Stimulated activated CD8-positive, alpha-beta memory T cell treated with anti-CD3 and anti-CD28 coated beads, Interleukin-15, amount 100 ng/mL, for 1 hour (primary cell): ENCODE measurements at places on chromosomes 11 and 22.
A peak's percentile ranks its signal among the peaks of the same experiment; 100 is the strongest.

DNA sequence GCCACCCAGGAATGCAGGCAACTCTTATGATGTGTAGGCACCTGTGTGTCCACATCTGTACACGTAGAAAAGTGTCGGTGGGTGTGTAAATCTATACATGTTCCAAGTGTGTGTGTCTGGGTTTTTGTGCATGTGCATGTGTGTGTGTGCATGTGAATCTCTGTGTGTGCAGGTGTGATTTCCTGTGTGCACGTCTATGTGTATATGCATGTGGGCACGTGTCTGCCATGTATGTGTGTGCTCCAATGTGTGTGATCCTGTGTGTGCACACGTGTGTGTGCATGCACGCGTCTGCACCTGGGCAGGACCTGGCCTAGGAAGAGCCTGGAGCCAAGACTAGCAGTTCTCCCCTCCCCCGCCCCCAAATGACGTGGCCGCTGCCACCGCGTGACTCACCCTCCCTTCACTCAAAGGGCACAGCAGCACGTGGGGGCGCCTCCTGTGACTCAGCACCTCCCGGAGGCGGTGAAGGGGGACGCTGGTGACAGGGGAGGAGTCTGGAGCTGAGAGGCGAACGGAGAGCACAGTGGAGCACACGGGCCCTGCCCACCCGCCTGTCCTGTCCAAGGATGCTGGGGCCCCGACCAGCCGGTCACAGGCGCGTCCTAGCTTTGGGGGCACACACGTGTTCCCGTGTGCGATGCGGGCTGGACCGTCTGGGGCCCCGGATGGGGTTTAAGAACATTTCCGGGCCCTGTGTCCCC, 10.1 kb downstream of the PIM3 start:
- DNase-seq: peak; percentile 86

- no peak for DNase-seq
Observed at GRCh38 chr22:27278946-27279345, 522.6 kb downstream of the MN1 start.

- no peak for DNase-seq
Observed at GRCh38 chr22:38070250-38070921, 13.2 kb downstream of the PICK1 start.

- no peak for DNase-seq
Observed at GRCh38 chr11:28242596-28242995, 134.4 kb downstream of the METTL15 start.

- DNase-seq: no peak
Observed at GRCh38 chr22:20957683-20958431, 9.2 kb upstream of the AIFM3 start.

GRCh38 chr22:47304191-47304831, 541.9 kb downstream of the TBC1D22A start:
- DNase-seq: no peak

DNA sequence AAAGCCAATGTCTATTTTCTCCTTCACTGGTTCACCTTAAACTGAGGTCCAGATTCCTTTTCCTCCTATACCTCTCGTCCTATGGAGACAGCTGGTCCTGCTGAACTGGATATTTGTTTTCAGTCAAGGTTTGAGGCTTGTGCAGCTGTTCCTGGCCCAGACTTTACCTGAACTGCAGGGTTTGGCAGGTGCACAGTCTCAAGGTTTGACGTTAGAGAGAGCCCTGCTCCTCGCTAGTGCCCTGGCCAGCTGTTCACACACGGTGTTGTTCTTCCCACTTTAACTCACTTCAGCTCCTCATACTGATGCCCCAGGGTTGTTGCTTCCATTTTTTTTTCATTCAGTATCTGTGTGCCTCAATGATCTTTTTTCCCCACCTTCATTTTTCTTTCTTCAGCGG, 74.0 kb upstream of the TTC12 start:
- no peak for DNase-seq

- DNase-seq: no peak
Observed at GRCh38 chr11:126394036-126394435, 38.5 kb downstream of the ST3GAL4 start.

DNA sequence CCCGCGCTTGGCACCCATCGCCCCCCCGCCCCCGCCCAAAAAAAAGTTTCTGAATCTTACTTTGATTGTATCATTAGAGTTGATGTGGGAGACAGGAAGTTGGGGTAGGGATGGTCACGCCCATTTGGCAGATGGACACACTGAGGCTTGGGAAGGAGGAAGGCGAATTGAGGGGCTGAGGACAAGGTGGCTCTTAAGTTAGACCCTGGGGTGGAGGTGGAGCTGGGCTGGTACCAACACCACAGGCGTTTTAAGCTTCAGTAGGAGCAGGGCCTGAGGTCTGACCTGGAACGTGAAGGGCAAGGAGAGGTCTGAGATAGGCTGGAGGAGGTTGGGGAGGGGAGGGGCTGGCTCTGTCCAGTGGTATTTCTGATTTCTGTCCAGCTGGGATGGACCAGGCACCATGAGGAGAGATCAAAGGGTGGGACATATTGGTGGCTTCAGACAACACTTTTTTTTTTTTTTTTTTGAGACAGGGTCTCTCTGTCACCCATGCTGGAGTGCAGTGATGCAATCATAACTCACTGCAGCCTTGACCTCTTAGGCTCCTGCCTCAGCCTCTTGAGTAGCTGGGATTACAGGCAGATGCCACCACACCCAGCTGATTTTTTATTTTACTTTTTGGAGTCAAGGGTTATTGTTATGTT, 799 bp upstream of the CDC42BPG start:
- DNase-seq: no peak

- DNase-seq: no peak
Observed at GRCh38 chr11:61091373-61092279, 10.7 kb upstream of the CD5 start.

- DNase-seq: no peak
Observed at GRCh38 chr22:48015701-48016100, 1253.3 kb downstream of the TBC1D22A start.

DNA sequence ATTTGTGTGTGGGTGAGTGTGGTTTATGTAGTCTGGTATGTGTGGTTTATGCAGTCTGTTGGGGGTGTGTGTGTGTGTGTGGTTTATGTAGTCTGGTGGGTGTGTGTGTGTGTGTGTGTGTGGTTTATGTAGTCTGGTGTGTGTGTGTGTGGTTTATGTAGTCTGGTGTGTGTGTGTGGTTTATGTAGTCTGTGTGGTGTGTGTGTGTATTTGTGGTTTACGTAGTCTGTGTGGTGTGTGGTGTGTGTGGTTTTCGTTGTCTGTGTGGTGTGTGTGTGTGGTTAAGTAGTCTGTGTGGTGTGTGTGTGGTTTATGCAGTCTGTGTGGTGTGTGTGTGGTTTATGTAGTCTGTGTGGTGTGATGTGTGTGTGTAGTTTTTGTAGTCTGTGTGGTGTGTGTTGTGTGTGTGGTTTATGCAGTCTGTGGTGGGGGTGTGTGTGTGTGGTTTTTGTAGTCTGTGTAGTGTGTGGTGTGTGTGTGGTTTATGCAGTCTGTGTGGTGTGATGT, 26.2 kb upstream of the PARVG start:
- no peak for DNase-seq

- DNase-seq: no peak
Observed at GRCh38 chr11:94809251-94809650, 41.1 kb downstream of the AMOTL1 start.

DNA sequence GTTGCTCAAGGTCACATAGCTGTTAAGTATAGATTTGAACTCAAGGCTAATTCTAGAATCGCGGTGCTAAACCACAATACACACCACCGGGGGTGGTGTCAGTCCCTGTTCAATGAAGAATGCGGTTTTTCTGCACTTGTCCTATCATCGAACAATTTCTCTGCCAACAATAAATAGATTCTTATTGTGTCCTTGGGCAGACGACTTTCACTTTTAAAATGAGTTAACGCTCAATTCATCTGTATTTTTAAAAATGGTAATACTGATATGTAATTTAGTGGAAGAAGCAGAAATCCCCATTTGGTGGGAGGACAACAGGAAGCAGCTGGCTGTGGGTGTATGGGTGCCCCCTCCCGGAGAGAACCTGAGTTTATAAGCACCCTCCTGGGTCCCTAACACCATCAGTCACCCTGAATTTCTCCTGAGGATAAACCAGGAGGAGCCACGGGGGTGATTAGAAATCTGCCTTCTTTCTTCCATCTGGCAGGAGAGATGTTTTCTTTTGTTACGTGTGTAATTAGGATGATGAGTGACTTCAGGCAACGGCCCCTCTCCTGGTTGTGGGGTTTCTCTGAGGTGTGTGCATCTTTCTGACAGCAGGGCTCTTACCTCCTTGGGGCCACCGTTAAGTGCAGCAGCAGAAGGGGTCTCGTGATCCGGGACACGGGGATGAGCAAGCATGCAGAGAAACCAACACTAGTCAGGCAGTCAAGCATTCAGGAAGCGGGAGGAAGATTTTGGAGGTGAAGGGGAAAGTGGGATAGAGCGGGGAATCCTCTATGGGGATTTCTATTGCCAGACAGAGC, 87.7 kb downstream of the GRAMD1B start:
- DNase-seq: no peak

DNA sequence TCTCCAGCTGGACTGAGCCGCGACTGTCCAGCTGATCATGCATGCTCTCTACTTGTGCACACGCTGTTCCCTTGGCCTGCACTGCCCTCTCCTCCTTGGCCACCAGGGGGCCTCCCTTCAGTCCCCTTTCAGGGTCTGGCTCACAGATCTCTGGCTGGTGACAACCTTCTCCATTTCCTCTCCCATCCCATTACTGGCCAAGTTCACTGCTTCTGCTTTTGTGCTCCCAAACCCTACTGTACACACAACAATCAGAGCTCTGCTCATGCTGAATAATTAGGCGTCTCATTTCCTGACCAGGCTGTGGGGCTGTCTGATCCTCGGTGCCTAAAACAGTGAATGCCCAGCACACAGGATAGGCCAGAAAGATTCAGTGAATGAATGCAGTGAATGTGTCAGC, 224.0 kb upstream of the NARS2 start:
- no peak for DNase-seq

- DNase-seq: no peak
Observed at GRCh38 chr11:120212926-120213325, 2.1 kb downstream of the OAF start.

GRCh38 chr11:93133488-93134109, 64.2 kb downstream of the SLC36A4 start:
- DNase-seq: no peak
